CD8-positive, alpha-beta memory T cell (primary cell): ENCODE measurements at places on chromosomes 12 and 14. TPM values are rescaled to one million over a fixed set of nuclear protein-coding genes. Genes with fewer than 3 reads are reported as not detected.
A peak's percentile ranks its signal among the peaks of the same experiment; 100 is the strongest.

EPYC gene
- not detected for total RNA-seq

VWF gene
- 0.02 TPM for total RNA-seq

- no peak for DNase-seq
Observed at GRCh38 chr12:46360908-46361666, 11.5 kb downstream of the SLC38A2 start.

DNA sequence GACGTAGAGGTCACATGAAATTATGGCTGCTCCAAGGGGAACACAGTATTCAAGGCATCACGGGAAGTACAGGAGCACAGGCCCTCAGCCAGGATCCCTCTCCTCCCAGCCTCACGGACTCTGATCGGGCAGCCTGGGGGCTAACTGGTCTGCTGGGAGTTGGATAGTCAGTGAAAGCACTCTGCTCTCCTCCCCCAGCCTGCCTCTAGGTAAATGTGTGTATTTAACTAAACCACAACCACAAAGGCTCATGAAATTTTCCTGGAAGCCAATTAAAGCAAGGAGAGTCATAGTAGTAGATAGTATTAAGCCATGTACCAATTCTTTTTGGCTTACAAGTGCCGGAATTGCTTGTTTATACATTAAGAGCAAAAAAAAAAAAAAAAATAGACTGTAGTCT, 254.3 kb downstream of the MSRB3 start:
- DNase-seq = no peak

KRT80 gene
- not detected for total RNA-seq

- DNase-seq = no peak
Observed at GRCh38 chr14:74595006-74595735, 16.9 kb downstream of the LTBP2 start.

DNA sequence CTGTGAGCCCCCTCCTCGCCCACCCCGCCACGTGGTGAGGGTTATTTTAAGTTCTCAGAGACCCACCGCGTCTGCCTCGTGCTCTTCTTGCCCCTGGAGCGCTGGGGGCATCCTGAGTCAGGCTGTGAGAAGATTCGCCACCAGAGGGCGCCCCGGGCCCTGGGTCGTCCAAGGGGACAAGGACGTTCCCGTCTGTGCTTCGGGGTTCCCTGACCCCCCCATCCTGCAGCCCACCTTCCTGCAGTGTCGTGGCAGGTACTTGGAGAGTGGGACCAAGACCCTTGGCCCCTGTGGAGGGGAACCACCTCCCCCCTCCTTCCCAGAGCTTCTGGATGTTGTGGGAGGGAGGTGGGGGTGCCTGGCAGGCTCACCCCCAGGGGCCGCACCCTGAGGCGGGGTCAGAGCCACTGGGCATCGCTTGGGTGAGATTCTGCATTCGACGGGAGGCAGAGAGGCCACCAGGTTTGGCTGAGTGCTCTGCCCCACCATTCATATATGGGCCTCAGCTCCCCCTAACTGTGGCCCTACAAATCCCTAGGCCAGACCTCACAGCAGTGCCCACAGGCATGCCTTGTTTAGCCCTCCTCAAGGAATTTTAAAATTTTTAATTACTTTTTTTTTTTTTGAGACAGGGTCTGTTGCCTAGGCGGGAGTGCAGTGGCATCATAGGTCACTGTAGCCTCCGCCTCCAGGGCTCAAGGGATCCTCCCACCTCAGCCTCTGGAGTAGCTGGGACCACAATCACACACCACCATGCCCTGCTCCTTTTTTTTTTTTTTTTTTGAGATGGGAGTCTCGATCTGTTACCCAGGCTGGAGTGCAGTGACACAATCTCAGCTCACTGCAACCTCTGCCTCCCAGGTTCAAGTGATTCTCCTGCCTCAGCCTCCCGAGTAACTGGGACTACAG, 17.0 kb downstream of the RHOF start:
- peak; percentile 86 for DNase-seq

- peak; percentile 13 for DNase-seq
Observed at GRCh38 chr12:130775953-130776856, 60.1 kb upstream of the RIMBP2 start.

- DNase-seq = no peak
Observed at GRCh38 chr14:92316937-92317336, 6.0 kb upstream of the SLC24A4 start.
